Left kidney (tissue), 8 donors: ENCODE measurements at places on chromosomes 16 and 17. TPM values are rescaled to one million over a fixed set of nuclear protein-coding genes. Genes with fewer than 3 reads are reported as not detected.

The KRT36 gene
- polyA plus RNA-seq: not detected

GRCh38 chr17:9020824-9021157 lies 519 bp upstream of the NTN1 start:
- no peak for DNase-seq

The ALOX12 gene
- 2.4 TPM for polyA plus RNA-seq

The HOXB9 gene
- 65.6 TPM for polyA plus RNA-seq

The PRSS33 gene
- 0.20 TPM for polyA plus RNA-seq

- DNase-seq: no peak
Measured at GRCh38 chr16:1197237-1197866, 27.7 kb downstream of the TPSG1 start.

DNA sequence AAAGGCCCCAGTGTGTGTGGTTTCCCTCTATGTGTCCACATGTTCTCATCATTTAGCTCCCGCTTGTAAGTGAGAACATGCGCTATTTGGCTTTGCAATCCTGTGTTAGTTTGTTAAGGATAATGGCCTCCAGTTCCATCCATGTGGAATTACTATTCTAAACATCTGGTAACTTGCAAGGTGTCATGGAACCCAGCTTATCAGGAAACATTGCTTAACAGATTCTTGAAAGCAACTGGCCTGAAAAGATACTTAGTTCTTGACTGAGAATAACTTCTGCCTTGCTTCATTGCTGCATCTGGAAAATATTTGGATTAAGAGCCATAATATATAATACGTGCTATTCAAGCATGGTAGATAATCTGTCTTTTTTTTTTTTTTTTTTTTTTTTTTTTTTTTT lies 27.8 kb downstream of the PAFAH1B1 start:
- no peak for DNase-seq

The TTYH2 gene
- polyA plus RNA-seq: 14.6 TPM

The ECI1 gene
- polyA plus RNA-seq: 55.2 TPM

DNA sequence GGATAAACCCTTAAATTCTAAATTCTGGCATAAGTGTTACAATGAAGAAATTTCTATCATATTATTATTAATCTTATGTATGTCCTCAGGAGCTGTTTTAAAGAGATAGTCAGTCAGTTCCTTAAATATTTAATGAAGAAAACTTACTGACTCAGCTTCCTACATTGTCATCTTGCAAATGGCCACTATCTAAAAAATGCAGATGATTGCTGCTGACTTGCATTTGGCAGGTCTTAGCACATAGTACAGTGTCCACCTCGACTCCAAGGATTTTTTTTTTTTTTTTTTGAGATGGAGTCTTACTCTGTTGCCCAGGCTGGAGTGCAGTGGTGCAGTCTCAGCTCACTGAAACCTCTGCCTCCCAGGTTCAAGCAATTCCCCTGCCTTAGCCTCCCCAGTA lies 55.1 kb upstream of the CORO6 start:
- DNase-seq: no peak

DNA sequence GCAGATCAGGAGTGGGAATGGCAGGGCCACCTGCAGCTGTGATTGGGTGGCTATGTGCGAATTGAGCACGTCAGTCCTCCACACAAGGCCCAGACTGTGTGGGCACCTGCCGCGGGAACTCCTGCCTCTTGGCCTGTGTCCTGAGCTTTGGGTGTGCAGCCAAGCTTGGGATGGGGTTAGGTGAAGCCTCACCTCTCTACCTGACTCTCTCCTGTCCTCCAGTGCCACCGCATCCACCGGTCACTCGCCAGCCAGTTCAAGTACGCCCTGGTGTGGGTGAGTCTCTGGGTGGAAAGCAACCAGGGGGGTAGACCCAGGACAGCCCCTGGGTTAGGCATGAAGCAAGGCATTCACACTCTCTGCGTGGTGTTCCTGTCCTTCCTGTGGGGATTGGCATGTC lies 2.3 kb upstream of the MYO15A start:
- no peak for DNase-seq

- DNase-seq: peak; percentile 27
Measured at GRCh38 chr17:80253631-80254395, 6.8 kb upstream of the RNF213 start.

The KRT27 gene
- polyA plus RNA-seq: not detected

GRCh38 chr17:49260817-49261291 lies 30.3 kb upstream of the PHOSPHO1 start:
- DNase-seq: no peak

The CDH13 gene
- 8.7 TPM for polyA plus RNA-seq

The TMEM235 gene
- polyA plus RNA-seq: not detected

DNA sequence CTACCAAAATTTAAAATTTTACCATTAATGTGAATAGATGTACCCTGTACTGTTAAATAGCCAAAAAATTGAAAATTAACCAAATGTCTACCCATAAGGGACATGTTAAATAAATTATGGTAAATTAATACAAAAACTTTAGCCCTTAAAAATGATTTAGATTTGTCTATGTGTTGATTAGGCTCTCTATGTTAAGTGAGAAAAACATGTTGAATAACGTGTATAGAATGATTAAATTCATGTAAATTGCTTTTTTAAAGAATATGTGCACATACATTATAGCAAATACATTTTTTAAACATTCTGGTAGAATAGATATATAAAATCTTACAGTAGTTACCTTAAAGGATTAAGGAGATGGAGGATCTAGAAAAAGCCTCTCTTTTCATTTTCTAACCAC lies 59.5 kb downstream of the BRIP1 start:
- DNase-seq: no peak

- no peak for DNase-seq
Measured at GRCh38 chr16:48082516-48082915, 73.3 kb downstream of the ABCC12 start.

The YPEL2 gene
- polyA plus RNA-seq: 36.1 TPM

GRCh38 chr17:50103941-50104340 lies 8.8 kb downstream of the PDK2 start:
- no peak for DNase-seq

GRCh38 chr16:66486199-66486772 lies 59.2 kb downstream of the BEAN1 start:
- DNase-seq: no peak

The CCL7 gene
- polyA plus RNA-seq: not detected

The DPEP2 gene
- 1.2 TPM for polyA plus RNA-seq

DNA sequence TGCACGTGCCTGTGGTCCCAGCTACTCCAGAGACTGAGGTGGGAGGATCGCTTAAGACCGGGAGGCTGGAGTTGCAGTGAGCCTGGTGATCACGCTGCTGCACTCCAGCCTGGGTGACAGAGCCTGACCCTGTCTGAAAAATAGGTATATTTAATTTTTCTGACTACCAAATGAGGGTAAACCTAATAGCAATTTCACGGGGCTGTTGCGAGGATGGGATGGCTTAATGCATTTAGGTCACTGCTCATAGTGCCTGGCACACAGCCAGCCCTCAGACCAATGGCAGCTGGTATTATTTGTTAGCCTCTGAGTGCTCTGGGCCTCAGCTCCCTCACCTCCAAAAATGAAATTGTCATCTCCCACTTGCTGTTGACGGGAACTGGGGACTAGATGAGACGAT lies 5.9 kb upstream of the CDIP1 start:
- DNase-seq: no peak

The LITAFD gene
- not detected for polyA plus RNA-seq

- DNase-seq: no peak
Measured at GRCh38 chr17:63698381-63698885, 1.5 kb downstream of the LIMD2 start.

The MAF gene
- polyA plus RNA-seq: 53.7 TPM

DNA sequence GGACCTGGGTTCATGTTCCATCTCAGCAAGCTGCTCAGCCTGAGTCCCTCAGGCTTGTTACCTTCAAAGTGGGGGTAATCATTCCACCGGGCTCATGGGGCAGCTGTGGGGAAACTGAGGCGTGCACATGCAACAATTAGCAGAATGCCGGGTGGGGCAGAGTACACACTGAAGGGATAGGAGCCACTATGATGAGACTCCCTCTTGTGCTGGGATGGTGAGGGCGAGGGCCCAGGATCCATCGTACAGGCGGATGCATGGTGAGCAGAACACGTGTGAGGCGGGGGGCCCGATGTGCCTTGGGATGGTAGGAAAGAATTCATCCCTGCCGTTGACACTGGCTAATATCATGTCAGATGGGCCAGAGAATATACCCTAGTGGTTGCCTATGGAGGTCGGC lies 25.5 kb upstream of the MAP3K14 start:
- DNase-seq: no peak

The CAMTA2 gene
- 31.7 TPM for polyA plus RNA-seq

DNA sequence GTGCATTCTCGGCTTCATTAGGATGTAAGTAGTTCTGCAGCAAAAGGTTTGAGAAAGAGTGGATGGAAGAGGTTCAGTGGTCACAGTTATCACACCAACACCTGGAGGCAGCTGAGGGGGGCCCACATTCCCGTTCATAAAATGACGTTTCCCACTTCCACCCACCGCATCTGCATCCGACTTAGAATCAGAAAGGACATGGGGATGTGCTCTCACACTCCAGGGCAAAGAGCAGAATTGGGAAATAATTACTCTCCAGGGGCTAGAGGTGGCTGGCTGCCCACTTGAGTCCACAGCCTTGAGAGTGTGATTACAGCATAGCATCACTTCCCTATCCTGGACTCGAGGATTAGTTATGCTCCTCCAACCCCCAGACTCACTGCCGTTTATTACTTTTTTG lies 122.0 kb downstream of the CPPED1 start:
- no peak for DNase-seq

The KRT24 gene
- polyA plus RNA-seq: not detected

GRCh38 chr17:74524653-74525464 lies 6.4 kb downstream of the CD300LB start:
- DNase-seq: no peak

The RTN4RL1 gene
- polyA plus RNA-seq: 1.00 TPM

- DNase-seq: no peak
Measured at GRCh38 chr16:88375996-88376834, 6.5 kb upstream of the ZNF469 start.

The MYL11 gene
- 0.63 TPM for polyA plus RNA-seq

DNA sequence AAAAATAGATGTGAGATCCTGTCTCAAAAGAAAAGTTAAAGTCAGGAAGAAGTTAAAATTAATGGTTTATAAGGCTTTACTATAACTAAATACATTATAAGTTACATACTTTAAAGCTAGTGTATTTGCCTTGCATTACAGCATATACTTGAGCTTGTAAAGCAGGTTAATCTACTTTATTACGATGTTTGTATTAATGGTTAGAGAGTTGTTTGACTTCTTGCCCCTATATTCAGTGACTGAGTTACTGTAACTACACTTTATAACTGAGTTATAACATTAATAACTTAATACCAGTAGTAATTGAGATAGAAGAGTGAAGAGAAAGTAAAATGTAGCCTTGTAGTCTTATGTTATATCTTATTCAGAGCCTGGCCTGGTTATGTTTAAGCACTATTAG lies 22.9 kb downstream of the CLTC start:
- no peak for DNase-seq

DNA sequence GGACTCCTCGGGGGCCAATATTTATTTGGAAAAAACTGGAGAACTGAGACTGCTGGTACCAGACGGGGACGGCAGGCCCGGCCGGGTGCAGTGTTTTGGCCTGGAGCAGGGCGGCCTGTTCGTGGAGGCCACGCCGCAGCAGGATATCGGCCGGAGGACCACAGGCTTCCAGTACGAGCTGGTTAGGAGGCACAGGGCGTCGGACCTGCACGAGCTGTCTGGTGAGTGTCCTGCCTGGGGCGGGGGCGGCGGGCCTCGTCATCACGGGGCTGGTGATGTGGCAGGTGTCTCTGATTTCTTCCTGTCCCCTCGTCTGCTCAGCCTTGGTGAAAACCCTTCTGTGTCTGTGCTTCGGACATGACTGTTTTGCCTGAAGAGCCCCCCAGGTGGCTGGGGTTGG lies 5.7 kb downstream of the METRNL start:
- DNase-seq: no peak

DNA sequence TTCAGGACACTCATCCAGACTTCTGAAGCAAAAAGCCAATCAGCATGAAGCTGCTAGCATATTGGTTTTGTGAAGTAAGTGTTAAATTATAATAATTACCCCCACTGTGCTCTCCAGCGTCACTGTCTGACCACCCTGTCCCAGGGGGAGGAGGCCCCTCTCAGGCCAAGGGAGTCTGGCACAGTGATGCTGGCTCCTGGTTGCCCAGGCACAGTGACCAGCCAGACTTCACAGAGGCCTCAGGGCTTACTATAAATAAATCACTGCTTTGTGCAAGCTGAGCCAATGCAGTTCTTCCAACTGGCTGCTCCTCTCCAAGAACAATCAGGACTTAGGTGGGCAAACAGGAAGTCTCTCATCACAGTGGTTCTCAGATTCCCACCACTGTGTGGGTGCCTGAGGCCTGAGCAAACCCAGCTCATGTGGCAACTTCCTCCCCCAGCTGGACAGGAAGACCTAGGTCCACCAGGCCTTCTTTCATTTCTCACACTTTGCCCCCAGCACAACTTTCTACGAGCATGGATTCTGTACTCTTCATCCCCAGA lies 1.7 kb upstream of the DBNDD1 start:
- no peak for DNase-seq

DNA sequence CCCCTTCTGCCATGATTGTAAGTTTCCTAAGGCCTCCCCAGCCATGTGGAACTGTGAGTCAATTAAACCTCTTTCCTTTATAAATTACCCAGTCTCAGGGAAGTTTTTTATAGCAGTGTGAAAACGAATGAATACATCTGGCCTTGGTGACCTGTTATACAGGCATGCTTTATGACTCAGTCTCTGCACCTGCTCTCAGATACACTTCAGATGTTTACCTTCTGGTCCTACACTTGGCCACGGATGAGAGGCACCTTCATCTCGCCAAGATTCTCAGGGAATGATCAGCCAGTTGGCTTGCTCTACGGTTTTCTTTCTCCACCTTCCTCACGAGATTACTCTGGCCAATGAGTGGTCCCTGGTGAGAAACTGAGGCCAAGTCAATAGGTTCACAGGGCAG lies 304.7 kb downstream of the CA10 start:
- DNase-seq: no peak

- no peak for DNase-seq
Measured at GRCh38 chr16:11283820-11284248, 2.7 kb upstream of the PRM1 start.

The CD300H gene
- not detected for polyA plus RNA-seq
